ENCODE measurements at places on chromosomes 4 and X.

DNA sequence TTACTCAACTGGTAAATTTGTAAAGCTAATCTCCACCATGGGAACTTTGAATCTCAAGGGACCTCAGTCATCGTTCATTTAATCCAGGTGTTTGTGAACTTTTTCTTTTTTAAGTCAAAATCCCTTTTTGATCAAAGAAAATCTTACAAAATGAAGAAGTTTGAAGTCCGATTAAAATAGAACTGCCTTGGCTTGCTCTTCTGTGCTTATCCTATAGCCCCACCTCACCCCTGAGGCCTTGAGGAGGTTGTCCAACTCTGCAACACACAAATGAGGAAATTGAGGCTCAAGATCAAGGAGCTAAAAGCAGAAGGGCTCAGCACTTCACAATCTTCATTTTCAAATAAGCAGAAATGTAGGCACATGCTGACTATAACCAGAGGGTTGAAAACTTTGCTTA lies 240.3 kb upstream of the SFRP2 start:
- DNase-seq: no peak

DNA sequence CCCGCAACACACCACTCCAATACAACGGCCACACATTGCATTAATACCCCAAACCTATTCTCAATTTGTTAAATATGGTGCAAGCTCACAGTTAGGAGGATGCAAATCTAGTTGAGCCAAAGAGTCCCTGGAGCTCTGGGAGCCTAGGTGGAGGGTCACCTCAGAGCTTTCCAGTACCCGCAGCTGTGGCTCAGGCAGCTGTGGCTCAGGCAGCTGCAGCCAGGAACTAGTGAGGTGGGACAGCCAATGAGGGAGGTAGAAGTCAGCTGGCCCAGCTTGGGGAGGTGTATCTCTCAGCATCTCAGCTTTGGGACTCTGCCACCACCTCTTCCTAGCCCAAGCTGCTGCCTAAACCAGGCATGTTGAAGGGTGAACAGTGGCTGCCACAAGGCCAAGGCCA lies 36.7 kb upstream of the ARHGAP6 start:
- DNase-seq: no peak

GRCh38 chr4:98618680-98619079 lies 39.7 kb downstream of the TSPAN5 start:
- DNase-seq: no peak

DNA sequence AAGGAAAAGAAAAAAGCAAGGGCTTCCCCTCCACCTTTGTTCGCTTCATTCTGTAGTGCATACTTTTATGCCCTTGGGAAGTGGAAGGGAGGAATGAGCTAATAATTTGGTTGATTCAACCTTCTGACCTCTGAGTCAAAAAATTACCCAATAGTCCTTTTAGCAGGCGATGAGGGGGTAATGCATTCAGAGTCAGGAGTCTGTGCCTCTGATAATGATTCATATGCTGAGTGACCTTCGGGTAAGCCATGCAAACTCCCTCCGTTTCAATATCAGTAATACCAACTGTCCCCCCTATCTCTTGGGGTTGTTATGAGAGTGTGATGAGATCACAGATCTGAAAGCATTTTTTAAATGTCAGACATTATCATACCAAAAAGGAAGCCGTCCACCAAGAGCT lies 41.6 kb upstream of the ACSL4 start:
- no peak for DNase-seq

DNA sequence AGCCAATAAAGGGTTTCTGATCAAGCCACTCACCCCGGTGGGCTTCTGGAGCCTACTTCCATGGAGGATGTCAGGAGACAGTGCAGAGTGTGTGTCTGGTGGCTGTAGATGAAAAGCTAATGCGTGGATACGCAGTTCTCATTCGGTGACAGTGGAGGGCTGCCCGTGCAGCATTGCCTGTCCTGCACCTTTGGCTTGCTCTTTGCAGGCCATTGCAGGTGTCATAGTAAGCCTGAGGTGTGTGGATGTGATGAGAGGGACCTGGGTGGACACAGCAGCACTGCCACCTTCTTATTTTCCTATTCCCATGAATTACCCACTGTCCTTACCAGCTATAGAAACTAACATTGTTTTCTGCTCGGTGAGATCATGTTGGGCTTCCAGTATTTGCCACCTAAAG lies 101.2 kb downstream of the STK32B start:
- no peak for DNase-seq

DNA sequence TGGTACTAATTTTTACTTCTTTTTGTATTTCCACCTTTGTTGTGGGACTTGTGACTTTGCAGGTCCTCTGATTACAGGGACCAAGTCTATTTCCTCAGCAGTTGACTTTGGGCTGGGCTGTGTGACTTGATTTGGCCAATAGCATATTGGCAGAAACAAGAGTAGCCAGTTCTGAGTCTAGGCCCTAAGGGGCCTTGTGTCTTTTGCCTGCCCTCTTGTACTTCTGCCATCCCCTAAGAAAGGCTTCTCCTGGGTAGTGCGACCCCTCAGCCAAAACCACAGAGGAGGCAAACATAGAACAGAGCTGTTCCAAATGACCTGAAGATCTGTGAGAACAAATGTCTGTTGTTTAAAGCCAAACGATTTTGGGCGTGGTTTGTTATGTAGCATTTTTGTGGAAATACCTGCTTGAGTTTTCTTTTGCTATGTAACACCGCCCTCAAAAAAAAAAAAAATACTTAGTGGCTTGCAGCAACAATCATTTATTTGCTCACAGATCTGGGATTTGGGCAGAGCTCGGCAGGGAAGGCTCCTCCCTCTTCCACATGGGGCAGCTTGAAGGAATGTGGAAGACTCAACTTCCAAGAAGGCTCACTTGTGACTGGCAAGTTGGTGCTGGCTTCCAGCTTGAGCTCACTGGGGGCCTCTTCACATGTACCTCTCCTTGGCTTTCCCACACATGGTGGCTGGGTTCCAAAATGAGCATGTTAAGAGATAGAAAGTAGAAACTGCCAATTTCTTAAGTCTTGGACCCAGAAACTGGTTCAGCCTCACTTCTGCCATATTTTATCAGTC lies 423.0 kb upstream of the CNKSR2 start:
- no peak for DNase-seq

GRCh38 chr4:141346144-141346543 lies 125.4 kb downstream of the ZNF330 start:
- DNase-seq: no peak

DNA sequence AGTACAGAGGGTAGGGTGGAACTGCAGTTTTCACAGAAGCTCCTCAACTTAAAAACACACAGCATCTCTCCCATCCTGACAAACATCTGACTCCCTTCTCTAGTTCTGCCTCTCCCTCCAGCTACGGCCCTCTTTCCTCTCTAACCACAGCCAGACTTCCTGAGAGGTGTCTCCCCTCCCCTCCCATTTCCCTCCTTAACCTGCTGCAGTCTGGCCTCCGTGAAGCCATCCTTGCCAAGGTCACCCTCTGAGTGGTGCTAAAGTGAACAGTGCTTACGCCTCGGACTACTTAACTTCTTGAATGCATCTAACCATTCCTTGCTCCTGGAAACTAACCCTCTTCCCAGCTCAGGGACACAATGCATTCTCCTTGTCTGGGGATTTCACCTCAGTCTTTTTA lies 53.3 kb downstream of the RTL5 start:
- no peak for DNase-seq

GRCh38 chr4:81237791-81238190 lies 22.8 kb upstream of the PRKG2 start:
- DNase-seq: no peak

DNA sequence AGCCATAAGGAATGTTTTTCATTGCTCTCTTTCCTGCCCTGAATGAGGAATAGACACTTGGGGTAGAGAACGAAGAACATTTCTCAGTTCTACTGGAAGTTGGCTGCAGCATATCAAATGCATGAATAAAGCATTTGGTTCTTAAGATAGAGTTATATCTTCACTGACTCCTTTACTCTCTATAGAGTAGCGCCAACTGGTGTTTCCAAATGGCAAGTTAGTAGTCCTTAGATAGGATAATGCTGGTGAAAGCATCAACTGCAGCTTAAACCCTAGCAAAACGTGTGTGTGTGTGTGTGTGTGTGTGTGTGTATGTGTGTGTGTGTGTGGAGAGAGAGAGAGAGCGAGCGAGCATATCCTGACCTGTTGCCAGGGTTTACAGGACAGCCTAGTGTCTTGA lies 62.2 kb upstream of the FRMPD4 start:
- DNase-seq: no peak

DNA sequence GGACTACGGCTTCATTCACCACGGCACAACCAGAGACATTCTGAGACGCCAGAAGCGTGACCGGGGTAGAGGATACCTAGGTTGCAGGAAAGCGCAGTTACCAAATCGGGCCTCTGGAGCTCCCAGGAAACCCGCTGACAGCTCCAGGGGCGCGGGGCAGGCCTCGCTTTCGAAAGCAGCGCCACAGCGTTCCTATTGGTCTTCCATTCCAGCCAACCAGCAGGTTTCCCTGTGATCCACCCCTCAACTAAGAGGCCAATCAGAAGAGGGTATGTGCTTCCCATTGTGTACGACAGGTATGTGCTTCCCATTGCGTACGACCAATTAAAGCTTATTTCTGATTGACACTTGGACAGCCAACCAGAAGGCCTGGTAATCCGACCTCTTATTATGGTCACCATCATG lies 14.9 kb downstream of the SNX12 start:
- no peak for DNase-seq

DNA sequence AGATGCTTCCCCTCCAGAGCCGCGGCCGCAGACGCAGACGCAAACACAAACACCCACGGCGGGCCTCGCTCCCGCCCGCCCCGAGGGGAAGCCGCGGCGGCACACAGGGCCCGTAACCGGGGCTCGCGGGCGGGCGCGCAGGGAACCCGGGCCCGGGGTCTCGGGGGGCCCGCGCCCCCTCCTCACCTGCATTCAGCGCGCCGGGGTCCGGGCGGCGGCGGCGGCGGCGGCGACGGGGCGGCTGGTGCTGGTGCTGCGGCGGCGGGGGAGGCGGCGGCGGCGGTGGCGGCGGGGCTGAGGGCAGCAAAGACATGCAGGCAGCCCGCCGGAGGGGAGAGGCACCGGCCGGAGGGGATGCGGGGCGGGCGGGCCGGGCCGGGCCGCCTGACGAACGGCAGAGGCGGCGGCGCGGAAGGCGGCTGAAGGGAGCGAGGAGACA lies 255 bp upstream of the CNOT6L start:
- DNase-seq: no peak

DNA sequence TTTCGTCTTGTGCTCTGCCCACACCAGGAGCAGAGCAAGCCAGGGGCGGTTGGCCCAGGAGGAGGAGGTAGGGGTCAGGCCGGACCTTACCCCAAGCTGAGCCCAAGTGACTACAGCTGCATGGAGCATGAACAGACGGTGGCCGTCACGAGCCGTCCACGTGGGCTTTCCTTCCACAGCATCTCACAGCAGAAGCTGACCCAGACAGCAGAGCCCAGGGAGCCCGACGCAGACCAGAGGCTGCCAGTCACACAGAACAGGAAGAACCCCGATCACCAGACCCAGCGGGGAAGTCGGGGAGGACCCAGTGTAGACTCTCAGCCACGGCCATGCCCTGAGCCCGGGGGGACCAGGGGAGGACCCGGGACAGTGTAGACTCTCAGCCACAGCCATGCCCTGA lies 58.0 kb downstream of the FAM53A start:
- DNase-seq: no peak

- DNase-seq: no peak
Observed at GRCh38 chr4:74023709-74024108, 14.8 kb downstream of the CXCL3 start.

GRCh38 chr4:102328045-102328444 lies 17.2 kb downstream of the SLC39A8 start:
- DNase-seq: no peak

DNA sequence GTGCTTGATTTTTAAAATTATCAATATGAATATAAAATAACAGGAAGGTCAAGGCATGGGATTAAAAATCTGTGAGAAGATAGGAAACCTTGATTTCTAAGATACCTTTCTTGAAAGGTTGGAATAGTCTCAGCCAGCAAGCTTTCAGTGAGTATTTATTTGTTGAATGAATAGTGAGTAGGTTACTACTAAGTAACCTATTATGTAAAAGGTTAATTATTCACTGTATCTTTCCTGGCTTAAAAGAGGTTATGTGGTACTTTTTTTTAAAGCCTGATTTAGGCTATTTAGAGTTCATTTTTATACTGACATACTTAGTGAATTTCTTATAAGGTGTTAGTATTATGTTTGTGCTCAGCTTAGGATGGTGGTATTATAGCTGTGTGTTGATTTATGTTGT lies 123.5 kb downstream of the PTPN13 start:
- no peak for DNase-seq

DNA sequence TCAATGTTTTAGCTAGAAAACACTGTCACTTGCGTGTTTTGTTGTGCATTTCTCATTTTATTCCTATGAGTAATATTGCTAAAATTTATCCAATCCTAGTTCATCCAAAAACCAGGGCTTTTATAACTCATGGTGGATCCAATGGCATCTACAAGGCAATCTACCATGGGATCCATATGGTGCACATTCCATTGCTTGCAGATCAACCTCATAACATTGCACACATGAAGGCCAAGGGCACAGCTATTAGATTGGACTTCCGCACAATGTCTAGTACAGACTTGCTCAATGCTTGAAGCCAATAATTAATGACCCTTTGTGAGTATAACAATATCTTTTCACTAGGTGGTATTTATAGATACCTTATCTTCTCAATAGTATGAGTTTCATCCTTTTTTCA lies 57.2 kb upstream of the UGT2B7 start:
- no peak for DNase-seq

DNA sequence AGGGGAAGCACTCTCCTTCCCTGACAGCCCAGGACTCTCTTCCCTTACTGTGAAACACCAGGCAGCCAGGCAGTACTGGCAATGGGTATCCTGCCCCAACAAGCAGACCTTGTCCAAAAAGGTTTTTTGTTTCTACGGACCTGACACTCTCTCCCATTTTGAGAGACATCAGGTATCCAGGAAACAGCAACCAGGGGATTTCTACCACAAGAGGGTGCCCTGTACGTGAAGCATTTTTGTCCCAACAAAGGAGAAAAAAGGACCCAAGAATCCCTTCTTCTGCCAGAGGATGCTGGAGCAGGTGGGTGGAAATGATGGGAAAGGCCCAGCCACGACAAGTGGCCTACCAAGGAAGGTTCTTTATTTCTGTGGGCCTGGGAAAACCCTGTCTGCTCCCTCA lies 65.7 kb upstream of the FGF13 start:
- DNase-seq: no peak

GRCh38 chr4:6372649-6373525 lies 99.5 kb downstream of the PPP2R2C start:
- DNase-seq: no peak

GRCh38 chrX:154019633-154020528 lies at the start of gene IRAK1:
TSS of gene IRAK1 (minus strand) at chrX:154019902. CDS start at chrX:154019812, 90 bp downstream.
- DNase-seq: peak; percentile 40

Measured in stimulated activated CD4-positive, alpha-beta T cell treated with anti-CD3 and anti-CD28 coated beads, Interleukin-1b, Interleukin-23, amount 100 ng/mL, for 24 hours (primary cell).